Transverse colon (tissue), 4 donors: ENCODE measurements at places on chromosomes 6 and 20.

DNA sequence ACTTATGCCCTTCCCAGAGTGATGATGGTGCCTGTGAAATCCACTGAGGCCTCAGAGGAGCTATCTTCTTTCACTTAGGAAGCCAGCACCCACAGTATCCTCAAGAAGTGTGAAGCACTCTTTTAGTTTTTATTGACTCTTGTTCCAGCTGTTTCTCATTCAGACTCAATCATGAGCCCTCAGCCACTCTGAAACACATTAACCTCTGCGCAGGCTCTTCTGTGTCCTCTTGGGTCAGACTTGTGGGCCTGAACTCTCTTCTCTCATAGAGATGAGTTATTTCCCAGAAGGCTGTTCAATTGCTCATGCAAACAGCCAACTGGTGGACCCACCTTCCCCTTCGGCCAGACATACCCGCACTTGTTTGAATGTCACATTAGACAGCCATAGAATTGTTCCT is 27.8 kb upstream of the PREP start:
- DNase-seq = no peak

DNA sequence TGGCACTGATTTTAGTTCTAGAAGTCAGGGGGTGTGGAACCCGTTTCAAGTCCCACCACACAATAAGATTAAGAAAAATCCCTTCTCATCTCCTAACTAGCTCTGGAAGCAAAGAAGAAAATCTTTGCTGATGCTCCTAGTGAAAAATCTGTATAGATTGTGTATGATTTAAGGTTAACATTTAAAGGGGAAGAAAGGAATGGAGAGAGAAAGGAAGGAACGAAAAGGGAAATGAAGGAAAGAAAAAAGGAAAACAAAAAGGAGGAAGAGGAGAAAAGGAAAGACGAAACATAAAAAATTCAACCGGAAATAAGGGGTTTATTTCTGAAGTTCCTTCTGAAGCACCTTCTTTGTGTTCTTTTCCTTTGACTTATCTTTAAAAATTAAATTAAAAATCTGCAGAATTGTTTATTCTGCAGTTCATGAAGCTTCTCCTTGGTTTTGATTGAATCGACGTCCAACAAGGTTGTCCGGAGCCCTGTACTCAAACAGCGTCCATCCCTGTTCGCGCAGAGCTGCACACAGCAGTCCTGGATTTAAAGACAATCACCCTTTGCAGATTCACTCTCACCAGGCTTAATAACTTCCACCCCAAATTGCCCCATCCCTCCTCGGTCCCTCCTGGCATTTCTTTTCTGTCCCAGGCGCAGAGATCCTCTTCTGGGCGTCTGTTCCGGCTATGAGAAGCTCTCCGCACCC is 1.6 kb upstream of the TFAP2B start:
- DNase-seq = no peak

GRCh38 chr6:93886416-93886815 is 467.1 kb upstream of the EPHA7 start:
- no peak for DNase-seq

DNA sequence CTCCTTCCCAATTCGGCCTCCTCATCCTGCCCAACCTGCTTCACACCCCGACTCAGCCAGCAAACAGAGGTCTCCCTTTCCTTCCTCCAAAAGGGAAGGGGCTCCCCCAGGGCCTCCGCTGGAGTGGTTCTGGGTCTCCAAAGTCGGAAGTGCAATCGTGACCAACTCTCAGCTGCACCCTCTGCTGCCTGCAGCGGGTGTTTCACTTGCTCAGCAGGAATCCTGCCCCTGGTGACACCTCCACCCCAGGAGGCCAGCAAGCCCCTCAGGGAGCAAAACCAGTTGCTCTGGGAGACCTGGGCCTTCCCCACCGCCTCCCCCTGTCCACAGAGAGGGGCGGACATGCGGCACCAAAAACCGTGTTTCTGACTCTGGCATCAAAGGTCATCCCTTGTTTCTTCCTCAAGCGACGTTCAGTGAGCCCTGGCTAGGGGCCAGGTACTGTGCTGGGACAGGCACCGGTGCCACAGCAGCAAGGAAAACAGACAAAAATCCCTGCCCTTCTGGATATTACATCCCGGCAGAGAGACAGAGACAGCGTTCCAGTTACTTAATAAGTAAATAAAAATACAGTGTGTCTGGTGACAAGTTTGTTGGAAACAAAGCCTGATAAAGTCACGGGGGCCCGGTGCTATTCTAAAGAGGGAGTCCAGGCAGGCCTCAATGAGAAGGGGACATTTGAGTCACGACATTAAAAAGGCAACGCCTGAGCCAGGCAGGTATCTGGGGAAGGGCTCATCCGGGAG is 219.0 kb downstream of the BMP7 start:
- DNase-seq = peak; percentile 14

GRCh38 chr6:31666337-31666965 is 571 bp downstream of the CSNK2B start:
- no peak for DNase-seq

DNA sequence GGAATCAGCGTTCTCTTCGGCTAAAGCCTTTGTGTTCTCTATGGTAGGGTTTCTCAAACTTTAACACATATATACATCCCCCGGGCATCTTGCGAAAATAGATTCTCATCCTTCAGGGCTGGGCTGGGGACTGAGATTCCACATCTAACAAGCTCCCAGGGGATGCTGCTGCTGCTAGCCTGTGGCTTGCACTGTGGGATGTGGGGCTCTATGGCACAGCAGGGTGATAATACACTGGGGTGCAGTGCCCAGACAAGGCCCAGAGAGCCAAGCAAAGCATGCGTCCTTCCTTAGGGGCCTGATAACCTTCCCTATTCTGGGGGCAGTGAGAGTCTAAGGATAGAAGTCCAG is 102.0 kb downstream of the LAMP5 start:
- DNase-seq = no peak

DNA sequence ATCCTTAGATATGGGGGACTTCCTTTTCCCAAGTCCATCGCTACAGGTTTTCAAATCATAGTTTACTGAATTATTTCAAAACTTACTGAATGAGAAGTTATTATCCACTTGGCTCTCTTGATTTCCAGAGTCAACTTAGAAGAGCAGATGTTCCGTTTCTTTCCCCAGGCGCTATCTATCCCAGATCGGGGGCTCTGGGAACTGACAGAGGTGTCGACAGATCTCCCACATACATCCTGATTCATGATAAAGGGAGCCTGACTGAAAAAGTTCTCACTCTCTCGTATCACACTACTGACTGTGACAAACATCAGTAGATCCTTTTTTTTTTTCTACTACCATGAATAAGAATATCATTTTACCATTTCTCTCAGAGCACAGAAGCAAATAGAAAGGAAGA is 654.8 kb downstream of the RNF144B start:
- DNase-seq = no peak

GRCh38 chr6:12436683-12437082 is 146.5 kb downstream of the EDN1 start:
- DNase-seq = no peak
